ENCODE measurements at places on chromosomes 3 and 15.

DNA sequence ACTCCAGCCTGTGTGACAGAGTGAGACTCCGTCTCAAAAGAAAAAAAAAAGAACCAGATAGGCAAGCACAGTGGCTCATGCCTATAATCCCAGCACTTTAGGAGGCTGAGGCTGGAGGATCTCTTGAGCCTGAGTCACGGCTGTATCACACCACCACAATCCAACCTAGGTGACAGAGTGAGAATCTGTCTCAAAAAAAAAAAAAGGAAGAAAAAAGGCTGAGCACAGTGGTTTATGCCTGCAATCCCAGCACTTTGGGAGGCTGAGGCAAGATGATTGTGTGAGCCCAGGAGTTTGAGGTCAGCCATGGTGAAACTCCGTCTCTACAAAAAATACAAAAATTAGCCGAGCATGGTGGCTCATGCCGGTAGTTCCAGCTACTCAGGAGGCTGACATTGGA is 5.6 kb upstream of the NICN1 start:
- DNase-seq, result no peak

DNA sequence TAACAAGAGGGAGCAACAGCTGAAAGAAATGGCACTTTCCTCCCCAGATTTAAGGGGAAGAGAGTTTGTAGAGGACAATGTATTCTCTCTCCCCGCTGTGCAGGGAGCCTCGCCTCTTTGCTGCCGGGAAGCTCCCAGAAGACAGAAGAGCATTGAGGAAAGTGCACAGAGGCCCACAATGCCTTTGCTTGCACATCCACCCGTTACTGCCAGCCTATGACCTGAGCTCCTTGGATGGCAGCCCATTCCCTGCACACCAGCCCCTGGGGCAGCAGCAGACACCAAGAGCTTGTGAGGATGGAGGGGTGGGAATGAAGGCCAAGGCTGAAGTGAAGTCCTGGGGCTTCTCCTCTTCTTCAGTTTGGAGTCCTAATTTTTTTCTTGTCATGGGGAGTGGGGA is 67.0 kb downstream of the CLDN11 start:
- DNase-seq, result no peak

DNA sequence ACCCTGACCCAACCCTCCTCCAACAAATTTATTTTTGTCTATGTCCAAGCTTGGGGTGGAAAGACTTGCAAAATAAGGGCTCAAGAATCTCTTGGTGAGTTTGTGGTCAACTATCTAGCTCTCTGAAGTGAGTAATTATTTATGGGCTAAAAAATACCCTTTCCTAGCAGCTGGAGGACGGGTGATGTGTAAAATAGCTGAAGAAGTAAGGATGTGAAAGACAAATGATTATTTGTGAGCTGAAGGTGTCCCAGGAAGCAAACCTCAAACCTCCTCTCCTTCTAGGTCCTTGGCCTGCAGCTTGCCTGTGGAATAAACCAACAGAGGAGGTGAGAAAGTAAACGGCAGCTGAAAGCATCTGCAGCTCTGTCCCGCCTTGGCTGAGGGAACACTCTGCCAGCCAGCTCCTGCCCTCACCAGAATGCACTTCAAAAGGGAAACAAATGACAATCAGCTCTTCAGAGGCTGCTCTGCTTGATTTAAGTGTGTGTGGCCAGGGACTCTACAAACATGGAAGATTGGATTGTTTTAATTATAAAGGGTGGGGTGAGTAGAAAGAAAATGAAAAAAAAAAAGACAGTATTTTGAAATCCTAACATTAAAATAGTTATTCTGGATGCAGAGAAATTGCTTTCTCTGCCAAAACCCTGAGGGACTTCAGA is 60.3 kb downstream of the TM4SF4 start:
- no peak for DNase-seq

DNA sequence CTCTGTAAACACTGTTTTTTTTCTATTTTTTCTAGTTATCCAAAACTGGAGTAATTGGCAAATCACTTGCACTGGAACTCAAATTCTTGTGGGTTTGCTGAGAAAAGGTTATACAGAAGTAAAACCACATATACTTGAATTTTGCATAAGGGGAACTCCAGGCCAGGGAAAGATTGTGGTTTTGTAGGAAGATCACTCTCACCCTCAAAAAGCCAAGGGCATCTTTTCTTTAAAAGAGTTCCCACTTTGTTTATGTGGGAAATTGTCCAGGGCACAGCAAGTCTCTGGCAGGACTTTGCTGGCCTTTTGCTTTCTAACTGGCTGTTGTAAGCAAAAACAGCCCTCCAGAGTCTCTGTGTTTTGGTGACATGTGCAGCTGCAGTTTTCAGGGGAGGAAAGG is 340.3 kb upstream of the RBMS3 start:
- peak; percentile 63 for DNase-seq
